Thoracic aorta (tissue), 2 donors: ENCODE measurements at places on chromosomes 5 and 9.

- no peak for DNase-seq
Observed at GRCh38 chr5:56725711-56726411, 89.5 kb upstream of the MAP3K1 start.

DNA sequence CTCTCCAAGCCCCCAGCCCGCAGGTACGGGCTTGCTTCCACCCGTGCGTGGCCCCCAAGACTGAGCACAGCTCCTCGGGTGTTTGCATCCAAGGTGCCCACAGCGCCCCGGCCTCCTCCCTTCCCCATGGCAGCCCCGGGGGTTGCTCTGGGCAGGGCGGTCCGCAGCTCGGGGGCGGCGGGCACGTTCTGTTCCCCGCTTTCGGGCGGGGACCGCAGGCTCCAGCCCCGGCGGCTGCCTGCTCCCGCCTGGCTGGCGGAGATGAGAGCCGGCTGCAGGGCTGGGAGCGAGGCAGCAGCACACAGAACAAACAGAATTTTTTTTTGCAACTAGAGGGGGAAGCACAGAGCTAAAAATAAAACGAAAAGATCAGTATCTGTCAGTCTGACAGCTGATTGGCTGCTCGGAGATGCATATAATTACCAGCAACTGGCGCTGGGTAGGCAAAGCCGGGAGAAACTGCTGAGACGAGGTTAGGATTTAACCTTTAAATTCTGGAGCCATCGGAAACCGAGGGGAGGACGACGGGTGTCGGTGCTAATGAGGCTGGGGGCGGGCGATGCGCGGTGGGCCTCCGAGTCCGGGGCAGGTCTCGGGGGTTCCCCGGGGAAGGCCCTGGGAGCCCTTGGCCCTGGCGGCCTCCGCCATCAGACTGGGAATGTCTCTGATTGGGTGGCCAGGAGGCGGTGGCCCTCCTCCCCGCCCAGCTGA is 142.7 kb upstream of the IER5L start:
- DNase-seq = no peak

GRCh38 chr5:116763987-116764866 is 189.6 kb upstream of the SEMA6A start:
- no peak for DNase-seq

DNA sequence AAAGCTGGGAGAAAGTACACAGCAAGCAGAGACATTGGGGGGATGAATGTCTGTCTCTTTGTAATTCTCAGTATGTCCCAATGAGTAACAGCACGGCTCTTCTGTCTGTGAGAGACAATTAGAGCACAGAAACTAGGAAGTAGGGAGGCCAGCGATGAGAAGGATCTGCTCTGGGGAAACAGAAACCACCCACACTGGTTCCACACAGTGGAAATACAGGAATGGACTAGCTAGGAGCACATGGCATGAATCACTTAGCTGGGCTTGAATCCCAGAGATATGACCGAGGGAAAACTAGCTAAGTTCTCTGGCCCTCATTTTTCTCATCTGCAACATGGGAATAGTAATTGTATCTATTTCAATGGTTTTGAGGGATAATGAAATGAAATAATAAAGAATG is 895.9 kb downstream of the TLE4 start:
- no peak for DNase-seq

DNA sequence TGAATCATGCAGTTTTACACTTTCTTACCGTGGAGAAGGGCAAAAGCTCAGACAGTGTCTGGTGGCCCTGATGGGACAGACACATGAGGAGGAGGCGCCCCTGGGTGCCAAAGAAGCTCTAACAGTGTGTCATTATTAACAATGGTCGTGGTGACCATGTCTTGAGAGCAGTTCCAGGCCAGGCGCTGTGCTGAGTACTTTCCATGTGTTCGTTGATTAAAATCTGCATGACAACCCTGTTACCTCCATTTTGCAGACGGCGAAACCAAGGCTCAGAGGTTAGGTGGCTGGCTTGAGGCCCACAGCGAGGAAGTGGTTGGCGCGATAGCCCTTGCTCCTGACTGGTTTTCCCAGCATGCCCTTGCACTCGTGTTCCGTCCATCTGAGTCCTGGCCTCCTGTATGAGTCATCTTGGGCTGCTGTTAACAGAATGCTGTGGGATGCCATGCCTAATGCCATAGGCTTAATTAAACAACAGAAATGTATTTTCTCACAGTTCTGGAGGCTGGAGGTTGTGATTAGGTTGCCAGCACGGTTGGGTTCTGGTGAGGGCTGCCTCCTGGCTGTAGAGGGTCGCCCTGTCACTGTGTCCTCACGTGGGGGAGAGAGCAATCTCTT is 92.0 kb downstream of the AMBP start:
- DNase-seq = no peak

DNA sequence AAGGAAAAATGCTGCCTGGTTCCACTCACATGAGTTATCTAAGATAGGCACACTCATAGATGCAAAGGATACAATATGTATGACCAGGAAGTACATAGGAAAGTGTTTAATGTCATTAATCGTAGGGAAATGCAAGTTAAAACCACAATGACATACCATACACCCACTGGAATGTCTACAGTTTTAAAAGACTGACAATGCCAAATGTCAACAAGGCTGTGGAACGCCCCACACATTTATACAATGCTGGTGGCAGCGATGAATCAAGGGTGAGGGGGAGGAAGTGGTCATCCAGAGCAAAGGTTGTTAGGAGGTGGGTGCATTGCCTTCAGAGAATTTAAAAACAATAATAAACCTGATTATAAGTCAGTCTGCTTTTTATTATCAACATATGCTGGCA is 437.8 kb downstream of the ARHGEF28 start:
- no peak for DNase-seq

- no peak for DNase-seq
Observed at GRCh38 chr5:6714226-6715041, 1.2 kb downstream of the TENT4A start.
